ENCODE measurements at places on chromosomes 7 and 10. TPM values are rescaled to one million over a fixed set of nuclear protein-coding genes. Genes with fewer than 3 reads are reported as not detected.

PLOD3 gene
- 59.0 TPM for total RNA-seq

GPR85 gene
- total RNA-seq = 7.5 TPM

OR2A5 gene
- total RNA-seq = not detected

PRPF18 gene
- total RNA-seq = 43.5 TPM
